Panc1 (cell line): ENCODE measurements at places on chromosomes 6 and 20. TPM values are rescaled to one million over a fixed set of nuclear protein-coding genes. Genes with fewer than 3 reads are reported as not detected.
A peak's percentile ranks its signal among the peaks of the same experiment; 100 is the strongest.

The DEFB129 gene
- not detected for total RNA-seq

DNA sequence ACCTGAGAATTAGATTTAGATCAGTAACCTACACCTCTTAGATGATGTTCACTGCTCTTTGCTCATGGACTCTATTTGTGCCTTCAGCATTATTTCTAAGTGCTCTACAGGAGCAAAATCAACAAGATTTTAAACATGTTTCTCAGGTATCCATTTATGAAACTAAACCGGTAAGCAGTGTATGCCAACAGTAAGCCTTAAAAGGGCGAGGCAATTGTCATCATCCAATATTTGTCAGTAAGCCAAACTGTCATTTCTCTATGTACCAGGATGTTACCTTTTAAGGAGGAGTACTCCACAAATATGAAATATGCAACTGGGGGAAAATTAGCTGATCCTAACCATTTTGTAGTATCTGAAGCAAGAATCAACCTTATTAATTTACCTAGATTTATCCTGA is 69.6 kb upstream of the ZNF184 start:
- H3K4me3 ChIP-seq, result no peak overlapping the region
- peaks cover 33% of the 10 kb centered on the region for H3K4me1 ChIP-seq
- no peaks in the 10 kb centered on the region for H3K36me3 ChIP-seq
- no peak overlapping the region for H3K27ac ChIP-seq
- no peak for DNase-seq

GRCh38 chr6:72825315-72825911 is 203.5 kb downstream of the KCNQ5 start:
- no peak for DNase-seq
- no peaks in the 10 kb centered on the region for H3K4me1 ChIP-seq
- H3K4me3 ChIP-seq, result no peak overlapping the region
- H3K27me3 ChIP-seq, result no peaks in the 10 kb centered on the region
- H3K36me3 ChIP-seq, result no peaks in the 10 kb centered on the region

- no peaks in the 10 kb centered on the region for H3K36me3 ChIP-seq
- DNase-seq, result no peak
- peak within 1 kb of the TSS; percentile 96 for H3K27ac ChIP-seq
- peaks cover 14% of the 10 kb centered on the region; the same call in 1 of the 2 replicates for H3K4me1 ChIP-seq
These were observed at the start of gene CAP2 for GRCh38 chr6:17392978-17393891. CAP2 (plus strand) TSS chr6:17393595; CDS start chr6:17421556, 27,961 bp downstream.

- H3K27me3 ChIP-seq, result no peaks in the 10 kb centered on the region
- H3K27ac ChIP-seq, result no peak overlapping the region
- no peak for DNase-seq
- no peak overlapping the region for H3K4me3 ChIP-seq
- H3K36me3 ChIP-seq, result no peaks in the 10 kb centered on the region
These were observed 8.9 kb downstream of the MOCS1 start for GRCh38 chr6:39925191-39925930.

The TREML1 gene
- not detected for total RNA-seq

GRCh38 chr20:43345676-43346075 is 112.0 kb upstream of the SRSF6 start:
- no peak for DNase-seq
- no peak overlapping the region for H3K4me3 ChIP-seq
- no peaks in the 10 kb centered on the region for H3K4me1 ChIP-seq
- H3K27ac ChIP-seq, result no peak overlapping the region

The SALL4 gene
- 1.6 TPM for total RNA-seq

DNA sequence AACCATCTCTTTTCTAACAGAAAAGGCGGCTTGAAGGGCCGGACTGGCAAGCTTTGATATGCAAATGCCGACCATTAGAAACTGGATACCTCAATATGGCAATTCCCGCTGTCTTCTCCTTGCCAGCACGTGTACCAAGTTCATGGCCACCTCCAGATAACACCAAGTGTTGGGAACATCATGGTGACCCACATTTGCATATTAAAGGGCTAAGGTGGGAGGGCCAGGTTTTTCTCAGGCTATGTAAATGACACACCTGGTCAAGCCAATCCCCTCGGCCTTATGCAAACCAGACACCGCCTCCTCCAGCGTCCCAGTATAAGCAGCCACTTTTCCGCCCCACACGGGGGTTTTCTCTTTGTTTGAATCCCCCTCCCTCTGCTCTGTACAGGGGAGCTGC is 110.7 kb downstream of the DACT2 start:
- H3K27ac ChIP-seq, result no peak overlapping the region
- H3K27me3 ChIP-seq, result no peaks in the 10 kb centered on the region
- no peaks in the 10 kb centered on the region for H3K36me3 ChIP-seq
- H3K4me1 ChIP-seq, result no peaks in the 10 kb centered on the region
- H3K4me3 ChIP-seq, result no peak overlapping the region
- DNase-seq, result no peak

DNA sequence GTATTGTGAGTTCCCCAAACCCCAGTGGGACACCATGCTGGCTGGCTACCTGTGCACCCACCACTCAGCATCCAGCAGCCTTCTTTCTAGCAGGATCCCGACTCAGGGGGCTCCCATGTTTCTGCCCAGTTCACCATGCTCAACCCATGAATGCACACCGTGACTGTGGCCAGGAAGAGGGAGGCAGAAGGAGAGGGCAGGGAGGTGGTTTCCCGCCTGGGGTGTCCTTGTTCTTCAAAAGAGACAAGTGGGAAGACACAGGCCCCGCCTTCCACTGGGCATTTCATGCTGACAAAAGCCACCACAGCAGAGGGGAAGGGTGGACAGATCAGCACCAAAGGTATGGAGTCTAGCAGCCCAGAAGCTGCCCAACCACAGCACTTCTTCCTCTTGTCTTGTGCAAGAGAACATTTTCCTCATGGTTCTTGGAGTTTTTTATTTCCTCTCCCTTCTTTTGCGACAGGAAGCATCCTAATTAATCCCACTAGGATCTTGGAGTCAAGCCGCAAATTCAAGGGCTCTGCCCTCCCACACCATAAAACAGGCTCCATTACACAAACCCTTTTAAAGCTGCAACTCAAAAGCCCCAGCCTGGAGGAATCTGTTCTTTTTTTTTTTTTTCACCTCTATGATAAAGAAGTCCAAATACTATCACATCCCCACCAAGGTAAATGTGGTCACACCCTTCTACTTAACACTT is 13.5 kb upstream of the ANKRD60 start:
- H3K27me3 ChIP-seq, result no peaks in the 10 kb centered on the region
- H3K4me1 ChIP-seq, result peaks cover 3% of the 10 kb centered on the region; the same call in 1 of the 2 replicates
- H3K4me3 ChIP-seq, result no peak overlapping the region
